ENCODE measurements at places on chromosomes 2 and 18.

DNA sequence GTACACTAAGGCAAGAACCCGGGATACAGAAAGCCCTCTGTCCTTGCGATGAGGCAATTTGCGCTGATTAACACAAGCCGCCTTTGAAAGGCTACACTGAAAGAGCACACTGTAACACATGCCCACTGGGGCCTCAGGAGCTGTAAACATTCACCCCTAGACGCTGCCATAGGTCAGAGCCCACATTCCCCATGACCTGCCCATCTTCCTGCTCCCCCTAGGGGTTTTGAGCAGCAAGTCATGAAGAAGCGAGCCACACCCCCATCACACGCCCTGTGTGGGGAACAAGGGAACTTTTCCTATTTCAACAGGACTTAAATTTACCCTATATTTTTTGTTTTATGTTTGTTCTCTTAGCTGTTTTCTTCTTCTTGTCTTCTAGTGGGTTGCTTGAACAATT, 47.8 kb upstream of the SLC4A10 start:
- DNase-seq, result no peak

GRCh38 chr2:128300151-128301020, 18.3 kb downstream of the HS6ST1 start:
- no peak for DNase-seq

DNA sequence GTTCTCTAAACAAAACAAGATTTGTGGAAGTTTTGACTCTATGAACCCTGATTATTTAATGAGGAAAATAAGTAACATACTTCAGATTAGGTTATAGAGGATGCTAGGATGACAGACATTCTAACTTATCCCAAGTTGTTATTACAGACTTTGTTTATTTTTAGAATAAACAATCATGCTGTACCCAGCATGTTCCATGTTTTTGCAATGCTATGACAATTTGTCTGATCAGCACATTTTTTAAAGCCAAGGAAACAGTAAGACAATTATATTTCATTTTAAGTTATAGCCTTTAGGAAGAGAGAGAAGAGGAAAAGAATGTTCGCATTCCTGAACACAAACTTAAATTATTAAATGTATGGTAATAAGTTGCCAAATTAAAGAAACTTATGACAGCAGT, 119.8 kb downstream of the KYNU start:
- no peak for DNase-seq

- DNase-seq, result no peak
These were observed 122.7 kb downstream of the MAP3K20 start for GRCh38 chr2:173198327-173198726.

DNA sequence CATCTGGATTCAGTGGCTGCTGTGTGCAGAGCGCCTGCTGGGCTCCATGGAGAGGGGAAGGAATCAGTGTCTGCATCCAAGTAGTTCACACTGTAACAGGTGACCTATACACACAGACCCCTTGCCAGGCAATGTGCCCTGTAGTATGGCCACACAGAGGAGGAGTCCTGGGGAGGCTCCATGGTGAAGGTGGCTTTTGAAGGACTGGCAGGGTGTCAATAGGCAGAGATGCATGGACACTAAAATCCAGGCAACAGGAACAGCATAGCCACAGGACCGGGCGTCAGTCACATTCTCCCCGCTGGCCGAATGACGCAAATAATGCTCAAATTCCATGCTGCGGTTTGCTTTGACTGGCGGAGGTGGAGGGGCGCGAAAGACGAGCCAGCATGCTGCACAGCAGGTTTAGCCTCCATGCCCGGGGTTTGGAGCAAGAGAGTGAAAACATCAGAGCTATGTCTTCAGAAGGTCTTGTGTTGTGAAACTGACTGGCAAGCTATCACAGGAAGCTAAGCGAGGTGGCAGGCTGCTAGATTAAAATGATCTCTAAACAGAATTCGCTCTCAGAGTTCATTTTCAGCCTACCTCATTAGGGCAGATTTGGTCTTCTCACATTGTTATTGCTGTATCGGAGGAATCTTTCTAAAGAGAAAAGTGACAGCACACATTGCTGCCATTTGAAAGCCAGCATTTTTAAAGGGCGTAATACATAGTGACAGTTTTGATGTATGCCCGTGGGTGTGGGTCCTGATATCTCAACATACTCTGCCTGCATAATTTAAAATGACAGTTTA, 1.2 kb upstream of the CHMP1B start:
- no peak for DNase-seq

DNA sequence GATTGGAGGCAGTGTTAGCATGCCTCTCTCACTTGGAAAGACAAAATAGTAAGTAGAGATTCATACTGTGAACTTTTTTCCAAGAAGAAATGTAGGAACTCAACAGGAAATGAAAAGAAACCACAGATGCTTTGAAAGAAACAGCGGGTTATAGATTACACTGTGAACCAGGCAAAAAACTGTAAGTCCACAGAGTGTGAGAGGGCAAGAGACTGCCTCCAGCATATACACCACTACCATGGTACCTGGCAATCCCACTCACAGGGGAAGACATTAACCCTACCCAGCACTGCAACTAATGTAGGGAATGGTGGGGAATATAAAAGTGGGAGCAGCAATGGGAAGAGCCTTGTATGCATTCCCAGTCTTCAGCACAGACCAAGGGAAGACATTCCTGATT, 150.6 kb upstream of the GALNT5 start:
- no peak for DNase-seq

DNA sequence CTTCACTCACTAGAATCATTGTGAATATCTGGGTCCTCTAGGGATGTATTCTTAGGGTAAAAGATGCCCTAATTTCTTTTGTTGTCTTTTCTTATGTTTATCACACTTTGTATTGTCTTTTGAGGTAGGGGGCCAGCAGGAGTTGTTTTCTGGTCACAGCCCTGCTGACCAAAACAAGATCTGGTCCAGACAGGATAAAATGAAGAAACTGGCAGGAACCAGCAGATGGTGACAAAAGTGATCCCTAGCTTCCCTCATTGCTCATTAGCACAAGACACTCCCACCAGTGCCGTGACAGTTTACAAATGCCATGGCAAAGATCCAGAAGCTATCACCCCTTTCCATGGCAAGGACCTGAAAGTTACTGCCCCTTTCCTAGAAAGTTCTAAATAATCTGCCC, 81.7 kb upstream of the CCDC85A start:
- DNase-seq, result no peak

Data from cortex of kidney (tissue), 1 donor.